NCI-H2029 treated with DMSO at 0.1 percent for 48 hours (cell line): ENCODE measurements at places on chromosomes 7 and 10.

GRCh38 chr7:151025924-151026671 is 1.8 kb upstream of the ATG9B start:
- no peak for DNase-seq

- DNase-seq: no peak
Measured at GRCh38 chr10:81136261-81136660, 598.6 kb downstream of the SH2D4B start.

DNA sequence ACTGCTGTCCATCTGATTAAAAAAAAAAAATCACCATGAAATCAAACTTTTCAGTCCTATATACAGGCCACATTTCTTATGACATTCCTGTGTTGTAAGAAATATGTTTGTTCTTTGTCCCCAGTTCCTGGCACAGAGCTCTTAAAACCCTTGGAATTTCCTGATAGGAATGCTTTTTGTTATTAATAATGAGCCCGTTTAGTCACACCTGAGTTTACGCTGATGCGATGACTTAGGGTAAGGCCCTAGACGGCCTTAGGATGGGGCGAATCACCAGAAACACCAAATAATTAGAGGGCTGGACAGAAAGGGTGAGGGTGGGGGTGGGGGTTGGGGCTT is 17.5 kb downstream of the TSPAN15 start:
- no peak for DNase-seq

DNA sequence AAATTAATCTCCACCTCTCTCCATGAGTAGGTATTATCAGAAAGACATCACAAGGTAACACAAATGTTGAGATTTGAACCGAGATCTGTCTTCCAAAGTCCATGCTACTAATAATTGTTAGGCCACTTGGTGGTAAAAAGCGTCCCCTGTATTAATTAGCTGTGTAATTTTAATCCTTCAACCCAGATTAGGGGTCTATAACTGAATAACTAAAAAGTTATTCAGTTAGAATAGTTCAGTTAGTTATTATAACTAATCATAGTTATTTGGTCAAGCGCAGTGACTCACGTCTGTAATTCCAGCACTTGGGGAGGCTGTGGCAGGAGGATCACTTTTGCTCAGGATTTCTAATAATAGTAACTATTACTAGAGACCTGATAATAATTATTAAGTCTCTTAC is 5.6 kb downstream of the PDSS1 start:
- no peak for DNase-seq

GRCh38 chr7:132359743-132360142 is 216.5 kb downstream of the PLXNA4 start:
- no peak for DNase-seq

DNA sequence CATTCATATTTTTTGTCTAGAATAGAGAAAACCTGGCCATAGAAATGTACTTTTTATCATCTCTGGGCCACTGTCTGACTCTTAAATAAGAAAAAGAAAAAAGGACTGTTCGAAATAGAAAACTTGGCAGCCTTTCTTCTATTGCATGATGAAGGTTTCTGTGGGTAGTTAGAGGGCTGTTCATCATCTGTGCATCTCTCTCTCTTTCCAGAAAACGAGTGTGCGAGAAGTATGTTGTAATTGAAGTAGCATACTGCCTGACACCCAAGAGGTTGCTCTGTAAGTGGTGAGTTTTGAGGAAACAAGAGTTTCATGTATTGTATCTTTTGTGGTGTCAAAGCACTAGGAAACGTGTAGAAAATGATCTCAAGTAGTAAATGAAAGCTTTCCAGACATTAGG is 343.2 kb upstream of the TMEM229A start:
- no peak for DNase-seq

DNA sequence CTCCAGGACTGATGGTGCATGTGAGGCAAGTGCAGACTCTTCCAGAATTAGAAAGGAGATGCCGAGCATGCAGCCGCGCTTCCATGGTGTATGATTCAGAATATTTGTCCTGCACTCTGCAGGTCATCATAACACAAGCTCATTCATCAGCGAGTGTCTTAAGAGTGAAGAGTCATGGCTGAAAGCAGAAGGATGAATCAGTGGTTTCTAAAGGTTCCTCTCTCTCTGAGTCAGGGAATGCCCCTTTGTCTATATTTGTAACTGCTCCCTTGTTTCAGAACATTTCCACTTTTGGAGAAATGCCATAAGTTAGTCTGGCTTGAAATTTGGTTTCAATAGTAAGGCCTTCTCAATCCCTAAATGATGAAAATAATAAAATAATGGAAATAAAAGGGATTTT is 52.3 kb downstream of the HECW1 start:
- no peak for DNase-seq

DNA sequence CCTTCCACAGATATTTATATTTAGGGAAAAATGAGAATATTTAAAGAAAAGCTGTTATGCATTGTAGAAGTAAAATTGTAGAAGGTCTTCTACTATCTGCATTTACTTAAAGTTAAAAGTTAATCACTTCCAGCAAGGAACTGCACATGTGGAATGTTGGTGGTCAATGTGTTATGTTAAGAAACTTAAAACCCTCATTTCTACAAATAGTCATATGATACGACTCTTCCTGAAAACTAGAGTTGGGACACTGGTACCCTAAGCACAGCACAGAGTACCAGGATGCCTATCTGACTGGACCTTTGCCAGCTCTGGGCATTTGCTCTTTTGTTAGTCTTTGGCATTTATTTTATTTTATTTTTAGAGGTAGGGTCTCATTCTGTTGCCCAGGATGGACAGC is 524.2 kb upstream of the GALNT17 start:
- no peak for DNase-seq

DNA sequence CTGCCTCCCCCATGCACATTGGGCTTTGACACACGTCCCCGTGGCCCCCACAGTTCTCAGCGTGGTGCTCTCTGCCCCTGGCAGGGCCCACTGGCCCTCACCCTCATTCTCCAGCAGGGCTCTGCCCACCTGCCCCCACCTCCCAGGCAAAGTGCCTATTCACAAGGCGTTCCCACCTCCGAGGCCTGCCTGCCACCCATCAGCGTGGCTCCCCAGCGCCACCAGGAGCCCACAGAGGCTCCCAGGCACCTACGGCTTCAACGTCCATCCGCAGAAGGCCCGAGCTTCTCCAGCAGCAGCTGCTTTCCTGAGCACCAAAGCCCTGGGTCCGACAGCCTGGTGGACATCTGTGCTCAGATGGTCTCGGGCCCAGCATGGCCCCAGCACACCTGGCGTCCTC is 211.8 kb upstream of the PPP2R2D start:
- DNase-seq: no peak

DNA sequence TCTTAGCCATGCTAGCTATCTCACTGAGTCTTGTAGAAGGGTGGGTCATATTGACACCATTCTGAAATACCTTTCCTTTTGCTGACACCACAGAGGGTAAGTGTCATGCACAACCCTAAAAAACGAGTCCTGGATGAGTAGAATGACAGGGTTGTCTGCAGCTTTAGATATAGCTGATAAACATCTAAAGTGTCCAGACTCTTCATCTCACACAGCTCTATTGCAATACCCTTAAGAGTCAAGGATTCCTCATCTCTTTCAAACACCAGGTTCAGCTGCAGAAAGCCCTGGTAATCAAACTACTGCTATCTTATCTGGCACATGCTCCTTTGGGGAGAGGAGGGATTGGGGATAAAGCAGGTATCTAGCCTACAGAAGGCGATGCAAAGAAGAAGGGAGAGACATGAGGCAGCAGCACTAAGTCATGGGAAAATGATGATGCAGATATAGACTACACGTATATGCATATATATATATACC is 127.0 kb downstream of the ANK3 start:
- DNase-seq: no peak

- no peak for DNase-seq
Measured at GRCh38 chr7:11478426-11478825, 353.6 kb downstream of the THSD7A start.

DNA sequence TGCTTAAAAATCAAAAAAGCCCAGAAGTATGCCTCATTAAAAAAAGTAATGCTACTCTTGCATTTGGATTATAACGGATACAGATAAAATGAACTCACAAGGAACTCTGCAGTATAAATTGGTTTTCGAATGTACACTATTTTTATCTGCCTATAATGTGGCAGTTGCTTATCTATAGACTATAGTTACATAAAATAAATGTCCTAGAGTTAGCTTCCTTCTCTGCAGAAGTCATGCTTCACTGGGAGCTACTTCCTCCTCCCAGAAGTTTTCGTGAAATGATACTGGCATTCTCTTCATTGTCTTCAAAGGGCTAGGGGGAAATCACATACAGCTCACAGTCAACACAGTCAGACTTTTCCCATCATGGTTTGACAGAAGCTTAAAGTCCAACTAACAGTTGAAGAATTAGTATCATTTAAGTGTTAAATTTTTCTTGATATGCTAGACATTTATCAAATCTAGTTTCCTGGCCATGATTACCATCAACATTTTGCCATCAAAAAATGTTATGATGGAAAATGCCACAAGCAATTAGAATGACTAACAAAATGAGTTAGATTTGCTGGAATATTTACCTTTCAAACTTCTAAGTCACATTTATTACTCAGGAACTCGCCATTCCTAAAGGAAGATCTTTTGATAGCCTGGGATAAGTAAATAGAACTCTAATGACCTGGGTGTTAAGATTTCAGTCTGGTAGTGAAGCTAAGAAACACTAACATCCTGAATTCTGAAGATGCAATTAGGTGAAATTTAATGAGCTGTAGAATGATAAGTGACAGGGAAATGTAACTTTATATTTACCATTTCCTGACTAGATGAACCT is 87.3 kb upstream of the TRIL start:
- no peak for DNase-seq
